NCI-H1436 treated with DMSO at 0.1 percent for 48 hours (cell line): ENCODE measurements at places on chromosomes 7 and 10.

DNA sequence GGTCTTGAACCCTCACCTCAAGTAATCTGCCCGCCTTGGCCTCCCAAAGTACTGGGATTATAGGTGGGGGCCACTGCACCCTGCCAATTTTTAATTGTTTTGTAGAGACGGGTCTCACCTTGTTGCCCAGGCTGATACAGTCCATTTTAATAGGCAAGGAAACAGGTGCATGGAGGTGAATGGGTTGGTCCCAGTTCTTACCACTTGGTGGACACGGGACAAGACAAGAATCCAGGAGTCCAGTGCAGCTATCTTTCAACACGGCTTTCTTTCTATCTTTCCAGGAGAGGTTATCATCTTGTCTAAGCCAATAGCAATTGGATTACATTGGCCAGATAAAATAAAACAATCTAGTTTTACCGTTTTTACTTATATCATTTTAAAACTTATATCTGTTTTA, 23.8 kb downstream of the TCF7L2 start:
- no peak for DNase-seq

GRCh38 chr7:87375662-87376435, 30.4 kb downstream of the CROT start:
- DNase-seq = no peak

- no peak for DNase-seq
Observed at GRCh38 chr10:1548146-1548545, 189.2 kb downstream of the ADARB2 start.

DNA sequence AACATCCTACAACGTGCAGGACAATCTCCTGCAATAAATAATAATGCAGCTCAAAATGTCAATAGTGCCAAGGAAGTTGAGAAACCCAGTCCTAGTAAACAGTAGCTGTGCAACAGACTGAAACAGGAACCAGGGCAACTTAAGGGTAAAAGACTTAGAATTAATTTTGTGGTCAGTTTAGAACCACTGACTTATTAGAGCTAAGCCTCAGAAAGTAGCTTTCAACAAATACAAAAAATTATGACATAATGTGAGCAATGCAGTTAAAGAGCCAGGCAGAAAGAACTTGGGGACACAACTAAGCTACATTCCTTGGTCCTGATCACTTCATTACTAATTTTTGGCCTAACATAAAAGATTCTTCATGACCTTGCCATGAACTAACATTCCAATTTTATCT, 195.4 kb downstream of the MACC1 start:
- DNase-seq = no peak

DNA sequence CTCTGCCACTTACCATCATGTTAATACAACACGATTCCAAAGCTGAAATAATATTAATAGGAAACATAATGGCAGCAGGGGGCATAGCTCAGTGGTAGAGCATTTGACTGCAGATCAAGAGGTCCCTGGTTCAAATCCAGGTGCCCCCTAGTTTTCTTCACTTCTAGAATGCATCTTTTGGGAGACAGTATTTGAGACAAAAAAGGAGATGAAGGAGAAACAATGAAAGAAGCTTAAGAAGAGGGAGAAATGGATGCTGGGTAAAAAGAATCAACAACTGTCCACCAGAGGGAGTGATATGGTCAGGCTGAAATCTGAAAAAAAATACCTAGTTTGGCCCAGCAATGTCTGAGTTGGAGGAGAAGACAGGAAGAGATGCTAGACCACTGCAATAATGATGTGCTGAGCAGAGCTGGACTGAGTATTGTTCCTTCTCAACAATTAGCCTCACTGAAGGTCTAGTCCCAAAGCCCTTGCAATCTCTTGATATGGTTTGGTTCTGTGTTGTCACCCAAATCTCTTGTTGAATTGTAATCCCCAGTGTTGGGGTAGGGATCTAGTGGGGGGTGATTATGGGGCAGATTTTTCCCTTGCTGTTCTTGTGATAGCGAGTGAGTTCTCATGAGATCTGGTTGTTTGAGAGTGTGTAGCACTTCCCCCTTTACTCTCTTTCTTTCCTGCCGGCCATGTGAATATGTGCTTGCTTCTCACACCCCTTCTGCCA, 48.3 kb downstream of the ZNF783 start:
- DNase-seq = no peak

DNA sequence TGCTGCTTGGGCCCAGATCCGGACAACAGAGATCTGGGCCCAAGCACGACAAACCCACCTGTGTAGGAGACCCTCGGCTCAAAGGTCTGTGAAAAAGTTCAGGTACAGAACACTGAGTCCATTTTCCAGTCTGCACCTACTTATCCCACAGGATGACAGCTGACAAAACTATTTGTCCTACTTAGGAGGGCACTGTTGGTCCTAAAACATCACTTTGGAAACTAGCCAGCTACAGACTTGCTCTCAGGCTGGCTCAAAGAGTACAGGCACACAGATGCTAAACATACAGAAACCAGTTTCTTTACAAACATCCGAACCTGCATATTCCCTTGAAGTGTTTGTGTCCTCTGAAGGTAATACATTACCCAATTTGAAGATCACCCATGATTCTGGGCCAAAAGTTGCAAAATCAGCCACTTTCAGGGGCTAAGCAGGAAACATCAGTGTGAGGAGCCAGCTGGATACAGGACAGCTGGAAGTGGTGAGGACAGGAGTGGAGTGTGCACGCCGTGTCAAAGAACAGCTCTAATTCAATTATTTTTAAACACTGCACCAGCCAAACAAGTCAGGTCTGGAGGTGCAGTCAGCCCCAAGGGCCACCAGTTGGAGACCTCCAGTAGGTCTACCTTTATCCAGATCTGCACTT, 88.5 kb downstream of the NOC3L start:
- no peak for DNase-seq

- DNase-seq = no peak
Observed at GRCh38 chr7:44193011-44193802, 4.0 kb upstream of the GCK start.

- DNase-seq = no peak
Observed at GRCh38 chr10:4981722-4982471, 18.7 kb downstream of the AKR1C1 start.

- no peak for DNase-seq
Observed at GRCh38 chr10:78139341-78139740, 105.7 kb downstream of the RPS24 start.

GRCh38 chr10:71088054-71088453, 124.3 kb upstream of the UNC5B start:
- DNase-seq = no peak

GRCh38 chr7:150955519-150956394, 22.4 kb downstream of the KCNH2 start:
- DNase-seq = no peak

- DNase-seq = no peak
Observed at GRCh38 chr7:122248472-122248871, 56.1 kb downstream of the FEZF1 start.
